ENCODE measurements at places on chromosomes 4 and X.

DNA sequence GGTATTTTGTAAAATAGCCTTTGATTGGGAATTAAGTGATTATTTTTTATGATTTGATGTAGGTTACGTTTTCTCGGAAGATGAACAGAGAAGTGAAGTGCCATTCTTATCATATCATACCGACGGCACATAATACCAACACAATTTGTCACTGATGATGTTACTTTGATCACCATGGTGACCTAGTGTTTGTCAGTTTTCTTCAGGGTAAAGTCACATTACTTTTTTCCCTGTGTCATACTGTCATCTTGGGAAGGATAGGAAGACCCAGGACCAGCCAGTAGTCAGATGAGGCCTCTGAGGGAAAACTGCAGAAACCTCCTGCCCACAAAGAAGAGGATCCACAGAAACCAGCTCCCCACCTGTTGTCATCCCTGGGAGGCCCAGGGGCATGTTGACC is 1.3 kb upstream of the MAGEC1 start:
- DNase-seq: no peak

GRCh38 chr4:2348786-2349185 is 69.7 kb downstream of the ZFYVE28 start:
- DNase-seq: no peak

- no peak for DNase-seq
These were observed 128.5 kb upstream of the HPGD start for GRCh38 chr4:174650711-174651355.

- no peak for DNase-seq
These were observed 17.0 kb upstream of the HTRA3 start for GRCh38 chr4:8252301-8253173.

DNA sequence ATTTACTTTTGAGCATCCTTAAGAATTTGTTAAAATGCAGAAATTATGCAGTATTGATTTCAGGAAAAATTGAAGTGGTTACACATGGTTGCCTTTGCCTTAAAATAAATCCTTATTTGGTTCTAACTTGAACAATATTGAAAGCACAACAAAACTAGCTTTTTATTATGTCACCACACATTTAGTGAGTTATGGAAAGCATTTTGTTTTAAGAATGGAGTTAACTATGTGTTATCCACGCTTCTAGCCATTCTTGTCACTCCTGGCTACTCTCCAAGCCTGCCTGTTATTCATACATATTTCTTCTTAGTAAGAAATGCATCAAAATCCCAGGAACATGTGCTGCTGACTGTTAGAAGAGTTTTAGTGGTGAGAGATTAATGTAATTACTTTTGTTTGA is 73.9 kb downstream of the FAT4 start:
- DNase-seq: no peak

GRCh38 chr4:2837904-2838496 is 5.6 kb upstream of the ADD1 start:
- DNase-seq: peak; percentile 58

GRCh38 chr4:41319553-41319952 is 62.8 kb downstream of the UCHL1 start:
- DNase-seq: no peak

DNA sequence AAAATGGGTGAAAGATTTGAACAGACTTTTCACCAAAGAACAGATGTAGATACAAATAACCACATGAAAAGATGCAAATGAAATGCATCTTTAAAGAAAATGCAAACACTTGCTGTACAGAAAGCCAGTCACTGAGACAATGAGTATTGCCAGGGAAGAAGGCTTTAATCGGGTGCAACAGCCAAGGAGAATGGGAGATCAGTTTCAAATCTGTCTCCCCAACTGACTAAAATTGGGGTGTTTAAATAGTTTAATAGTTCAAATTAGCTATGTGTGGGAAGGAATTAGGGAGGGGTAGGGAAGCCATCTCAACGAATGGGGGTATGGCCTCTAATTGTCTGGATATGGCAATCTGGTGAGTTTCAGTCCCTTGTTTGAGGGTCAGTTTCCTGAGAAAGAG is 295.4 kb downstream of the PTTG2 start:
- DNase-seq: no peak

DNA sequence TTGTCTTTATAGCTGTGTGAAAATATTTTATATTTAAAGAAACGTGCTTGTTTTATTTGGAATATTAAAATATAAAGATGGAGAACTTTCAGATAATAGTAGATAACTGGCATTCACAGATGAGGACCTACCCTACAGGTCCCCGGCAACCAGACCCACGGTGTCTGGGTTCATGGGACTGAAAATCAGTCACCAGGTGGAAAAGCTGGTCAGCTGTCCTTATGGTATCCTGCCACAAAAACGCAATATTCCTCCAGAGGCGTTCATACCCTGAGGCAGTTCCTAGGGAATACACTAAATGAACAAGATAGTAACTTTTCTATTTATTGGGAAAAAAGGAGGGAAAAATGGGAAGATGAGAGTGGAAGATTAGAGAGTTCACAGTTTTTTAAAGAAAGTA is 1.2 kb downstream of the TLR6 start:
- DNase-seq: no peak

DNA sequence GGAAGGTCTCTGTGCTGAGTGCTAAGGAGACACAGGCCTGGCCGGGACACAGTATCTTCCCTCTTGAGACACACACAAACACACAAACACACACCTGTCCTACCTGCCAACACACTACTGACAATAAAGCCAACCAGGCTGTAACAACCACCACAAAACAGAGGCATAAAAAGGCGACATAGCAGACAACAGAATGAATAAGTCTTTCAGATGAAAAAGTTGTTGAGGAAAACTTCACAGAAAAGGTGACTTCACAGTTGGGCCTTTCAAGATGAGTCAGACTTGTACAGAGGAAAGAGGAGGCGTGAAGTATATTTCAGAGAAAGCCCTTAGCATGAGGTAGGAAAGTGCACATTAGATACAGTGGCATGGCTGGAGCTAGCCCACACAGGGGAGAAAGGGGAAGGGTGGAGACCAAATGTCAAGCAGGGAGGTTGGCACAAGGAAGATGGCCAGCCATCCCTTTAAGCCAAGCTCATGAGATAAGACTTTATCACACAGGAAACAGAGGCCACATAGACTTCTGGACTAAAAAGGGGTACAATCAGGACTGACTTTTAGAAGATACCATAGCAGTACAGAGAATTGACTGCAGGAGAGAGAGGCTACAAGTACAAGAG is 54.0 kb downstream of the SLC9A7 start:
- DNase-seq: no peak

DNA sequence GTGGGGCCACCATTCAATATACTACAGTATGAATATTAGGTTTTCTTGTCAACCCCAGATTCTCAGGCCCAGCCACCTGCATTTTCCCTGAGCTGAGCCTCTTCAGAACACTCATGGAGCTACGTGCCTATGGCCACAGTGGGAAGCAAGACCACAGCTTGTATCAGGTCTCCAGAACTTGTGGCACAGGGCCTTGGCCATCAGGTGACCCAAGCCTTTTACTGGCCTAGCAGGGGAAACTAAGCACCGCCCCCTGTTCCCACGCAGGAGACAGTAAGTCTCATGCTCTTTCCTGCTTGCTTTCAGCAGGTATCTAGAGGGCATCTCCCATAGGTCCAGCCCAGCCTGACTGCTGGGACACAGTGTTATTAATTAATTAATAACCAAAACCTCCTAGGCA is 138.4 kb upstream of the MAMLD1 start:
- no peak for DNase-seq

Data from stimulated activated naive CD4-positive, alpha-beta T cell treated with Interleukin-2 at 50 U/mL for 16 hours (primary cell).